HFFc6 (cell line): ENCODE measurements at places on chromosomes 2 and 18.

- no peak for DNase-seq
Observed at GRCh38 chr2:2870106-2870505, 507.5 kb downstream of the EIPR1 start.

DNA sequence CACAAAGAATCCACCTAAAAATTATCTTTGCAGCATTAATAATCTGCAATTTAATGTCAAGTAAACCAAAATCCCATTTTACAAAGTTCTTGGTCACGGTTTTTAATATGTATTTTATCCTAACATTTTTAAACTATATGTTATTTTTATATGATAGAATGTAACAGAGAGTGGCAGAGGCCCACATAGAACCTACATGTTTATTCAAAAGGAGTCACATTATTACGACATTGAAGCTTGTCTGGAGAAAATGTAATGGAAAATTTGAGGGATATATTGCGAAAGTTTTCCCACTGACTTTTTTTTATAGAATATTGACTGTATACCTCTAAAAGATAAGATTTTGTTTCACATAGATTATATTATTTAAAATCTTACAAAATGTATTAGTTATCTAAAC is 89.7 kb upstream of the COL3A1 start:
- DNase-seq, result no peak

DNA sequence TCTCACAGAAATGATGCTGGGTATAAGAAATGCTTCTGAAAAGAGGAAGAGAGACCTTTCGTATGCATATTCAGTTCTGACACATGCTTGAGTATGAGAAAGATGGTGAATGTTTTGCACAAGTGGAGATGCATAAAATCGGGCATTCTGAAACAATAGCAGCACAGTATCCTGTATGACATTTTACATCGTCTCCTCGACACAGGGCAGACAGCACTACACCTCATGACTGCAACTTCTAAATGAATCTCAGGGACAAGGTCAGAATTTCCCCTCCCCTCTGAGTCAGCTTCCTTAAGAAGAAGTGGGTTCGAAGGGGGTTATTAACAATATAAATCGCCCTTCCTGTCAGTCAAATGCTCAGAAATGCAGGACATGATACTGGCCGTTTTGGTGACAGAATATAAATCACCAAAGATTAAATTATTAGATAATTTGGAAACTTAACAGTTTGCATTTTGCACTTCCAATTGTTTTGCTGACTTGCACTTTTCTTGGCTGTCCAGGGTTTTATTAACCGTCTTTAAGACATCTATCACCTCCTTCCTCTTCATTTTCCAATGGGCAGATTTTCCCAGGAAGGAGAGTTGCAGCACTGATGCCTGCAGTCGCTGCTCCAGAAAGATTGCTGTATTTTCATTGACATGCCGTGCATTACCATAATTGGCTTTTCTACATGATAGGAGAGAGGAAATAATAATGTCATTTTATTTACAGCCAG is 57.2 kb downstream of the TSHZ1 start:
- no peak for DNase-seq

DNA sequence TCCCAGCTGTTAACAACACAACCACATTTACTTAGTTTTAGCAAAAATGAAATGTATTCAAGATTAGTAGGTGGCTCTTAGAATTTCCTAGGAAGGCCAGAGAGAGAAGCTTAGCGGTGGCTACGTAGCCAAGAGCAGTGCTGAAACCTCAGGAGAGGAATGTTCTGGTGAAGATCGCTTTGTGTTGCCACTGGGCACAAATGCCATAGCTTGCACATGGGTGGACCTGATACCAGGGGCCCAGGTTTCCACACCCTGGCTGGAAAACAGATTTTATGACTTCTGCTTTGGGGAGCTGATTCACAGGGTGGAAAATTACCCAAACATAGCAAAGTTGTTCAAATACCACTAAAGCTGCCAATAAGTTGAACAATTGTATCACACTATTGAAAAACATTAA is 43.4 kb downstream of the THUMPD2 start:
- no peak for DNase-seq
